AG04449 (cell line): ENCODE measurements at places on chromosomes 2 and 18.

DNA sequence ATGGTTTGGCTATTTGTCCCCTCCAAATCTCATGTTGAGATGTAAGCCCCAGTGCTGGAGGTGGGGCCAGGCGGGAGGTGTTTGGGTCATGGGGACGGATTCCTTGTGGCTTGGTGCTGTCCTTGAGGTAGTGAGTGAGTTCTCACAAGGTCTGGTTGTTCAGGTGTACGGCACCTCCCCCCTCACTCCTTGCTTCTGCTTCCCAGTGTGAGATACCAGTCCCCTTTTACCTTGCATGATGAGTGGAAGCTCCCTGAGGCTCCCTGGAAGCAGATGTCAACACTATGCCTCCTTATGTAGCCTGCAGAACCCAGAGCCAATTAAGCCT lies 232.6 kb downstream of the LDLRAD4 start:
- no peak for DNase-seq

- no peak for DNase-seq
Observed at GRCh38 chr2:47402555-47402804, 476 bp upstream of the MSH2 start.

DNA sequence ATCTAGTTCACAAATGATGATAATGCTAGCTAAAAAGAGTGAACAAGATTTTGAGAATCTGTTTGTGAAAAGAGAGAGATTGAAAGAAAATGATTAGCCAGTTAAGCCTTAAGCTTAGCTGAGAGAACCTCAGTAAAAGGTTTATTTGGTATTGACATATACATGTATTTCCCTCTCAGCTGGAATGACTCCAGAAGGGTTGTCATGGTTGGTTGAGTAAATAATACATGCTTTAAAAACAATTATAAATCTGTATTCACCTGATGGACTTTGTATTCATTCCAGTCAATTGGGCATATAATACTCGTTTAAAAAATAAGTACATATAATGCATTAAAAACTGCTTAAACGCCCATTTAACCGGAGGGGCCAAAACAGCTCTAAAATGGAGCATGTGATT lies 181.4 kb downstream of the GRB14 start:
- DNase-seq: no peak

DNA sequence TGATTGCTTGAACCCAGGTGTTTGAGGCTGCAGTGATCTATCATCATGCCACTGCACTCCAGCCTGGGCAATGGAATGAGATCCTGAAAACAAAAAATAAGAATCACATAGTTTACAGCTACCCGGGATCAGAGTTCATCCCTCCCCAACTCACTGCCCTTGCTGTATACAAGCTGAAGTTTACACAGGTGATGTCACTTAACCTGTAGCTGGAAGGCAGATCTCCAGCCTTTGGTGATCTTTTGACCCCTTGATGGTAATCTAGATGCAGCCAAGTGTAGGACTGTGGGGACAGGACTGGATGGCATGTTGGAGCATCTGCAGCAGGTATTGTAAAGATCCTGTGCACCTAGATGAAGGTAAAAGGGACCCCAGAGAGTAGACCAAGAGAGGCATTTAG lies 66.7 kb upstream of the SLC14A2 start:
- DNase-seq: no peak

GRCh38 chr2:101311696-101312017 lies 3.2 kb upstream of the RNF149 start:
- DNase-seq: no peak

DNA sequence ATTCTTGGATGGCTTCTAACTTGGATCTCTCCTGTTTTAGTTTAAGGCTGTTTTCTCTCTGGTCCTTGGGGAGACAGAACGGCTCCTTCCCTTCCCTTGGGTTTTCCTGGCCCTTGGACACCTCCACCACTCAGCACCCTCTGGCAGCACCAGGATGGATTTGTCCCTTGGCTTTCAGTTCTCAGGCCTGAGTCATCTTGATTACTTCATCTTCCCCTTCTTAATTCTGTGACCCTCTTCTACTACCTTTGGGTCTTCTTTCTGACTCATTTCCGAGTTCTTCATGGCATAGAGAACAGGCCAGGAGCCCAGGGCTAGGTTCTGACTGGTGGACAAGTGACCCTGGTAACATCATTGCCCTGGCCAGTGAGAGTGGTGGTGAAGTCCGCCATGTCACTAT lies 14.9 kb downstream of the IGFBP2 start:
- DNase-seq: no peak

DNA sequence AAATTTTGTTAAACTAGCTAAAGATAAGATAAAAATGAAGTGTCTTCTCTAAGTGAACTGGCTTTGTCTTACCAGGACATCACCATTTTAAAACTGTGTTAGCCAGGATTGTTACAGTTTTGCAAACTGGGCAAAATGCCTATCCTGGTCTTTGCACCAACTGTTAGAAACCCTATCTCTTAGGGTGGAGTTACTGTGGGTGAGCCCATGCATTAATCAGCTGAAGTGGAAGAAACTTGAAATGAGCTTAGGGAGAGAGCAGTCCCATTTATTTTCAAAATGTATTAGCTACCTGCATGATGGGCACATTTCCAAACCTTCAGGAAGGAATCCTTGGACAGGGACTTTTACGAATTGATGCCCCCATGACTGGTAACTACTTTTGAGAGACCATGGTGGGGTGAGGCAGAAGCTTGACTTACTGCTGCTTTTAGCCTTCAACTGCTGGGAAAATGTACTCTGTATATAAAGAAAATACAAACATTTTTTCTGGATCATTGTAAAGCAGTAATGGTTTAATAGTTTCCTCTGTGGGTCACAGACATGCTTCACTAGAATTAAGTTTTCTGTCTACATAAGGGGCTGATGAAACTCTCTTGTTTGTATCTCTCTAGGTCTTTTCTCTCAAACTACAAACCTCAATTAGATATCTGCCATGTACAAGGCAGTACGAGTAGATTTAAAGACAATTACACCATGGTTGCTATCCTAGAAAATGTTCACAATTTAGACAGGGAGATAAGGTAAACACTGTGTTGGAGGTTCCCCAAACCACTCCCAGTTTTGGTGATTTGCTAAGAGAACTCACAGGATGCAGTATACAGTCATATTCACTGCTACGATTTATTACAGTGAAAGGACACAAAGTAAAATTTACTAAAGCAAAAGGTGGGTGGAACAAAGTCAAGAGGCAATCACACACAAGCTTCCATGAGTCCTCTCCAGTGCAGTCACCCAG lies 321.4 kb upstream of the MMADHC start:
- no peak for DNase-seq

DNA sequence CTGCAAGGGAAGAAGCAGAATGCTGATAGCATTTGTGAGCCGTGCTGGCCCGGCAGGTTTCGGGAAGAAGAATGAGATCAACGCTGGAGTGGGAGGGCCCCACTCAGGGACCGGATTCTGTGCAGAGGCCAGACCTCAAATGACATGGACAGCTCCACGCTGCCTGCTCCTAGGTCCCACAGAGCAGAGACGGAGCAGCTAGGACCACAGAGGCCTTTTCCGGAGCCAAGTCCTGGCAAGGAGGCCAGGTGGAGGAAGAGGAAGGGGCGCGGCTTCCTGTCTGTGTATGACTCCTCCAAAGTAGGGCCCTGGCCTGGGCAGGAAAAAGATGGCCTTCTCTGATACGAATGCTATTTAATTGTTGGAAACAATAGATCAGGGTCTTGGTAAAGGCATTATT lies 139.9 kb downstream of the LRRC30 start:
- no peak for DNase-seq

DNA sequence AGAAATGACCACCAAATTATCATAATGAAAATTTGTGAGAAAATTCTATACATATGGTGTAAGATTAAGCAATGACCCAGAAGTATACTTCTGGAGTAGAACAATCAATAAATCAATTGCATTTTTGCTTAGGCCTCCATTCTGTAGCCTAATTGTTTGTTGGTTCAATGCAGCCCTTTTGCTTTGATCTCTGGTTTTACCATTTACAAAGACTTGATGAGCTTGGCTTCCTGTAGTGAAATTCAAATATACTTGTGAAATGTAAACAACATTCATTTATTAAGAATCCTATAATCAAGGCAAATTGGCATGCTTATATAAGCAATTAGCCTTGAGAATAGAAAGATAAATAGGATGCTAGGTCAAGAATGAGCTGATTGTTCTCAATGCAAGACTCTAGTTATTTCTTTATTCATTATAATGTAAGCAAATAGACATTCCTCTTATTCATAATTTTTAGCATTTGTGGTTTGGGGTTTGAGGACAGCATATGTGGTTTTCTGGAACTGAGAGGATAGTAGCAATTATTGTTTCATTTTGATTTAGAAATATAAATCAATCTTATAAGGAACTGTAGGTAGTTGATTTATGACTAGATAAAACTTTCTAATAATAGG lies 9.7 kb downstream of the FMNL2 start:
- DNase-seq: no peak

GRCh38 chr2:9752441-9753275 lies 90.6 kb upstream of the TAF1B start:
- no peak for DNase-seq

DNA sequence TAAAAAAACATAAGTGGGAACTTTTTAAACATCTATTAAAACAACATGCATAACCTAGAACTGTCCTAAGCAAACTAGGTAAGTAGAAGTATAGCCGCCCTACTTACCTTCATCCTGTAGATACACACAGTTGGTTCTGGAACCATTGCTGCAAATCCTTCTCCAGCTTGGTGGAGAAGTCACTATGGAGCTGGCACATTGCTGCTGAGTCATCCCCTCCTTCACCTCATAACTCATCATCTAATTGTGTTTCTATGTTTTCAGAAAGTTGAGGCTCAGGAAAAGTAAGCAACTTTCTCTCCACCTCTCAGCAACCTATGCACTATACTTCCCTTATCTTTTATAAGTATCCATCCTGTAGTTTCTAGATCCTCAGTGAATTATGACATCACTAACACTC lies 269.8 kb upstream of the MMADHC start:
- DNase-seq: no peak

- DNase-seq: no peak
Observed at GRCh38 chr2:176291809-176292283, 22.6 kb downstream of the MTX2 start.

DNA sequence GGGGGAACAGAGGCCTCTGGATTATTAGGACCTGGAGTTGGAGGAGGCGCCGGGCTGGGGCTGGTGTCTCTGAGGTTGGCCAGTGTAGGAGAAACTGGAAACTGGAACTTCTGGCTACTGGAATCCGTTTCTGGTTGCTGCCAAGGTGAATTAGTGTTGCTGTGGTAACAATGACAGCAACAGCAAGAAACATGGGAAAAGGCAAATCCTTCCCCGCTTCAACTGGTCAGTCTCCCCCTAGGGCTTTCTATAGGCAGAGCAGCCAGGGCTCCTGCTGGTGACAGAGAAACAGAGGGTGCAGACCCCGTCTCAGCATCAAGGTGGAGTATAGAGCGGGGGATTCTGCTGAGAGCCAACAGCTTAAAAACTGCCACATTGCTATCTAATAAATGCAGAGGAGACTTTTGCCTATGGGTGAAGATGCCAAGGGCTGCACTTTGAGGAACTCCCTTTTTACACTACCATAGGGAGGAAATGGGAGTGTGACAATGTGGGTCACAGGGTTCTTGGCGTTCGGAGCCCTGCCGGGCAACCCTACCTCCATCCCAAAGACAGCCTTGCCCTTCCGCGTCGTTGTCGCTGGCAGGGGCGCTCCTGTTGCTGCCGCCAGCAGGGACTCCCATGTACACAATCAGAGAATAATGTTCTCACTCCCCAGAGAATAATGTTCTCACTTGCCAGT lies 81.4 kb upstream of the CABLES1 start:
- no peak for DNase-seq

- DNase-seq: no peak
Observed at GRCh38 chr2:16113568-16113967, 173.2 kb downstream of the MYCN start.

- DNase-seq: no peak
Observed at GRCh38 chr2:207318181-207318628, 152.5 kb upstream of the KLF7 start.

DNA sequence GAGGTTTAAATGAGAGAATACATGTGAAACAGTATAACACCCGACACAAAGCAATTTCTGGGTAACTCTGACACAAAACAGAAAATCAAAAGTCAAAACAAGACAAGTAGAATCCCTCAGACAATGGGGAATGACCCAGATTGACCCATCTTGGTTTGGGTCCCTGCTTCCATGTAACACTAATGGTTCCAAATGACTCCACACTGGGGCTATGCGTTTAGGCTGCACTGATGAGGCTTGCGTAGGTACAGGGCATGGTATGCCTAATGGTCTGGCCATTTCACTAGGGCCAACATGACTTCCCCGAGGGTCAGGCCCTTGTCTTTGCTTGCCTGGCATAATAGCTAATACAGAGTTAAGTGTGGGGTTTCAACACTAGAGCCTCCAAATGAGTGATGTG lies 27.2 kb upstream of the NFE2L2 start:
- DNase-seq: no peak

- DNase-seq: no peak
Observed at GRCh38 chr2:227322530-227323205, 2.4 kb upstream of the MFF start.

DNA sequence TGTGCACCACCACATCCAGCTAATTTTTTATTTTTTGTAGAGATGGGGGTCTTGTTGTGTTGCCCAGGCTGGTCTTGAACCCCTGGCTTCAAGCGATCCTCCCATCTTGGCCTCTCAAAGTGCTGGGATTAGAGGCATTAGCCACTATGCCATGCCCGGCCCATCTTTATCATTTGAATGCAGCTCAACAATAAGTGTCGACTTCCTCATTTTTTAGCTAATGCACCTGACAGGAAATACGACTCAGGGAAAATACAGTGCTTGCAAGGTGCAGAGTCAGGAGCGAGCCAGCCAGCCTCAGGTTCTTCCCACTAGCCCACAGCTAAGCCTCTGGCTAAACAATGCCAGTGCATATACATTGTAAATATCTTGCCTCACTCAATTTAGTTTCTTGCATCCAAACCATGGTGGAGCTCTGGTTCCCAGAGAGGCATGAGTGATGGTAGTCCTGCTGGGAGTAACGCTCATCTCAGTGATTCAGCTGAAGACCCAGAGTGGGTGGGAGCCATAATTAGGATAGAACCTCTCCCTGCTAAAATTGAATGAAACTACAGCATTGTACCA lies 135.0 kb downstream of the TGIF1 start:
- no peak for DNase-seq

DNA sequence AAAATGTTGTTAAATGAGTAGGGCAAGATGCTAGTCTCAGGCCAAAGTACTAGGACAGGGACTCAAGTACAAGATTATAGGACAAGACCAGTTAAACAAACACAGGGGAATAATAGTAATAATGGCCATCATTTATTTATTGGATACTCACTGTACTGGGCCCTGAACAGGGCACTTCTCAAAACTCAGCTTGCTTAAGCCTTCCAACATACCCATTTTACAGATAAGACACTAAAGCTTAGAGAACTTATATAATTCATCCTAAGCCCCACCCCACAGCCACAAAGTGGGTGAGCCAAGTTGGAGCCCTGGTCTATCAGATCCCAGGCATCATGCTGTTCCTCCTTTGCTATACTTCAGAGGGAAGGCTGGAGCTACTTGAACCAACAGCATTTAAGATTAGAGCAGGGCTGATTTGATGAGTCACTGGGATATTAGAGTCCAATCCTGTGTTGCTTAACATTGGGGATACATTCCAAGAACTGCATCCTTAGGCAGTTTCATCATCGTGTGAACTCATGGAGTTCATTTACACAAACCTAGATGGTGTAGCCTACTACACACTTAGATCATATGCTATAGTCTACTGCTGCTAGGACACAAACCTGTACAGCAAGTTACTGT lies 153.6 kb downstream of the MTCL1 start:
- DNase-seq: peak; percentile 90
